NCI-H748 treated with DMSO at 0.1 percent for 48 hours (cell line): ENCODE measurements at places on chromosomes 6 and 20.

GRCh38 chr6:151869345-151869744 lies 61.9 kb downstream of the ESR1 start:
- no peak for DNase-seq

GRCh38 chr6:23705697-23706096 lies 420.3 kb upstream of the NRSN1 start:
- DNase-seq, result no peak

DNA sequence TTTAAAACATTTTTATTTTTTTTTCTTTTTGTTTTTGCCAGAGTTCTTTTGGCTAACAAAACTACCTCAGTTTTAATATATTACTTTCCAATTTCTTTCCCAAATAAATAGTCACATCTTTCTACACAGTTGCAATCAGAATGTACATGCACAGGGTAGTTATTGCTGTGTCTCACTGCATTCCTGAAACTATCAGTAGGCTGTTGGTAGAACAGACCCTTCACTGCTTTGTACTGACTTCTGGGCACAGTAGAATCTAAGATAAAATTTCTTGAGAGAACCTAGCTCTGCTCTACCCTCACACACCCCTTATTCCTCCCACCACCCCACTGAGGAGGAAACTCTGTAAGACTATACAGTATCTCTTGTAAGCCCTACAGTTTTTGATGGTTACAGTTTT lies 19.9 kb downstream of the TPX2 start:
- DNase-seq, result no peak

DNA sequence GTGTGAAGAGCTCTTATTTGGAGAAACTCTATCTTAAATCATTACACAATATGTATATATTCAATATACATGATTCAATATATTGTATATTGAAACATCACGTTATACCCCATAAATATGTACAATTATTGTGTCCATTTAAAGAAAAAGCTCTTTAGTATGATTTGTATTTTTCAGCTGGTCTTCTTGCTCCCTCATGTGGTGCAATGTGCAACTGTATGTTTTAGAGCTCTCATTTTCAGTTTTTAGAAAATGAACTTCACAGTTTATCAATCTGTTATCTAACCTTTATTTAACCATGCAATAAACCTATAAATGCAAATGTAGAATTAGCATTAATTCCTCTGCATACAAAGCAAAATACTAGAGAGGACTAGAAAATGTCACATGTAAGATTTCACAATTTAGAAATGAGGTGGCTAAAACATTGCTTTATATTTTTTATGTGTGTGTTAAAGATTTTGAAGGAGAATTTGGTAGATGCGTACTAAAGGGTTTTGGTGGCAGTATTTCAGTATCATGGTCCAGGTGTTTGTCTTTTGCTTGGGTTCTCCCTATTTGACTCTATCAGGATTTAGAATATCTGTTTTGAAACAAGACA lies 167.1 kb downstream of the PHF3 start:
- peak; percentile 22 for DNase-seq

GRCh38 chr20:25675161-25675560 lies 21.5 kb downstream of the ZNF337 start:
- DNase-seq, result no peak
